ENCODE measurements at places on chromosomes 16 and 17.

GRCh38 chr17:45091778-45092425 is 30.8 kb downstream of the NMT1 start:
- DNase-seq = no peak

GRCh38 chr17:36544044-36544306 is 744 bp upstream of the GGNBP2 start:
- no peak for DNase-seq

- DNase-seq = no peak
Measured at GRCh38 chr16:73143576-73144422, 95.9 kb upstream of the ZFHX3 start.

- DNase-seq = peak; percentile 18
Measured at GRCh38 chr17:81396722-81397313, 1.6 kb downstream of the BAHCC1 start.
